Hair follicular keratinocyte (primary cell): ENCODE measurements at places on chromosomes 16 and 17. TPM values are rescaled to one million over a fixed set of nuclear protein-coding genes. Genes with fewer than 3 reads are reported as not detected.

The RNF222 gene
- total RNA-seq = 0.04 and 0.70 TPM in 2 replicates

The LGALS9C gene
- total RNA-seq = 1.8 and 2.0 TPM in 2 replicates

The FZD2 gene
- total RNA-seq = 1.6 and 4.9 TPM in 2 replicates

The NGFR gene
- 24.0 and 64.8 TPM in 2 replicates for total RNA-seq

The KCNJ12 gene
- 0.08 TPM in 2 replicates for total RNA-seq

The AIPL1 gene
- total RNA-seq = not detected in 2 replicates

The SLC35G6 gene
- total RNA-seq = not detected in 2 replicates

The OR4D1 gene
- total RNA-seq = not detected in 2 replicates

The SDR42E2 gene
- total RNA-seq = not detected in 2 replicates

The GRB7 gene
- 17.8 and 31.5 TPM in 2 replicates for total RNA-seq

The ZNF764 gene
- 2.7 and 4.8 TPM in 2 replicates for total RNA-seq

The SLC7A5 gene
- 873 and 981 TPM in 2 replicates for total RNA-seq

The CHST5 gene
- total RNA-seq = 0.08 TPM in 1 of 2 replicates, not detected in the other

The PPP1R1B gene
- total RNA-seq = 0.15 and 0.39 TPM in 2 replicates

The CLEC18B gene
- 1.2 and 2.1 TPM in 2 replicates for total RNA-seq

The CCL16 gene
- not detected in 2 replicates for total RNA-seq

The PABPN1L gene
- not detected in 2 replicates for total RNA-seq

The CA7 gene
- not detected in 2 replicates for total RNA-seq

The CES3 gene
- total RNA-seq = 0.78 and 0.99 TPM in 2 replicates

The ZPBP2 gene
- total RNA-seq = not detected in 2 replicates

The CXCL16 gene
- 1.9 and 14.8 TPM in 2 replicates for total RNA-seq

The SPG7 gene
- 63.1 and 126 TPM in 2 replicates for total RNA-seq
